Left ventricle myocardium inferior (tissue), 1 donor: ENCODE measurements at places on chromosomes 3 and 15.
A peak's percentile ranks its signal among the peaks of the same experiment; 100 is the strongest.

DNA sequence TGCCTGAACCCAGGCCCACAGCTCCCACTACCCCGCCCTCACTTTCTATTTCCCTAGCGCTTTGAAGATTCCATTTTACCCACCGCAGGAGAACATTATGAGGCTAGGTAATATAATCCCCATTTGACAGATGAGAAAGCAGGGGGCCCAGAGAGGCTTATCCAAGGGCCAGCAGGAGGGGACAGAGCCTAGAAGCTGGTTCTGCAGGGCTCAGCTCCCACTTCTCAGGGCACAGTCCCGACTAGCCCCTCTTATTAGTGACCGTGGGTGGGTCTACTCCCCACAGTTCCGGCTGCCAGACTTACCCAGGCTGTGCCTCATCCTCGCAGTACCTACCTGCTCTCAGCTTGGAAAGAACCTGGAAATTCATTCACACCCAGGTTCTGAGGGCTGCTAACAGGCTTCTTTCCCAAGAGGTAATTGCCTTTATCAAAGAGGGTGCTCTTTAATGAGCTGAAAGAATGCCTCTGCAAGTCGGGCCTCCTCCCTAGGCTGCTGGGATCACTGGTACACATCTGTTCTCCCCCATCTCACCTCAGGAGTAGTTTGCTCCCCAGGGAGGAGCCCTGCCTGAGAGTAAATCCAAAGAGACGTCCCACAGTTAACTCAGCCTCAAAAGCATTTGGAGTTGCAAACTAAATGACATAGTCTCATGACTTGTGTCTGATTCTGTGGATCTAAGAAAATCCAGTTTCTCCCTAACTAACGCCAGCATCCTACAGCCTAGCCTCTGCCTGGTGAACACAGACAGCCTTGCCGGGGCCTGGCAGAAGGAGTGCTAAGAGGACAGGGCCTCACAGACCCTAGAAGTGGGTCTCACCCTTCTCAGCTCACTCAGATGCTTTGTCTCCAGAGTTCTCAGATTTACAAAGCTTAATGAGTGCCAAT lies 125.0 kb downstream of the CHSY1 start:
- DNase-seq, result no peak

DNA sequence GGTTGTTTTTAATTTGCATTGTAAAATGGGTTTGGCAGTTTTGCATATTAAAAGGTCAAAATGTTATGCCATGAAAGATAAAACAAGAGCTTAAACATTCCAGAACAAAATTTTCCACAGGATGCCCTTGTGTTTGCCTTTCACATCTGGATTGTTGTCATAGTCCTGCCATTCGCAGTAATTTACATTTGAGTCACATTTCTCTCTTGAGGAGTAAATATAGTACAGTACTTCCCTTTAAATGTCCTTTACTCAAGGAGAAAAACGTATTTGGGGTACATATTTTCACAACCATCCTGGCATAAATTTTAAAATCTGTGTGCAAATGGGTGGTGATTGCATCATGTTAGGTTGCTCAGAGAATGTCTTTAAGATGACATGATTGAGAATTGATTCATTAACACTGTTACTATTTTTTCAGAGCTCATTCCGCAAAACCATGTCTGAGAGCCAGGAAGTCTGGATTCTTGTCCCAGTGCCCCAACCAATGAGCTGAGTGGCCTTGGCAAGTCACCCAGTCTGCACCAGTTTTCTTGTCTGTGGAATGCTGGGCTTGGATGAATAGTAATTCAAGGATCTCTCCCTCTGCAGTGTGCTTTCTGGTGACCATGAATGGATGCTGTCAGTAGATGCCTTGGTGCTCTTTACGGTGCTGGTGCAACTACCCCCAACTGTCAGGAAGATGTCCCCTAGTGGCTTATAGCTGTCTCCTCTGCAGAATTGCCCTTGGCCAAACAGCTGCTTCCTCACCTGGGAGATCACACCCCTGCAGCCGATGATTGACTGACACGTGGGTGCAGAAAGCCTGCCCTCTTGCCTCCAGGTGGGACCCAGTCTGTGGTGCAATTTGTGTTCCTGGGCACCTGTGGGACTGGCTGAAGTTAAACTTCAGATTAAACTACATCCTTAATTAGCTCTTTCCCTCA lies 43.0 kb downstream of the ABHD5 start:
- peak; percentile 55 for DNase-seq

- no peak for DNase-seq
Observed at GRCh38 chr3:13549623-13550422, 898 bp downstream of the FBLN2 start.

DNA sequence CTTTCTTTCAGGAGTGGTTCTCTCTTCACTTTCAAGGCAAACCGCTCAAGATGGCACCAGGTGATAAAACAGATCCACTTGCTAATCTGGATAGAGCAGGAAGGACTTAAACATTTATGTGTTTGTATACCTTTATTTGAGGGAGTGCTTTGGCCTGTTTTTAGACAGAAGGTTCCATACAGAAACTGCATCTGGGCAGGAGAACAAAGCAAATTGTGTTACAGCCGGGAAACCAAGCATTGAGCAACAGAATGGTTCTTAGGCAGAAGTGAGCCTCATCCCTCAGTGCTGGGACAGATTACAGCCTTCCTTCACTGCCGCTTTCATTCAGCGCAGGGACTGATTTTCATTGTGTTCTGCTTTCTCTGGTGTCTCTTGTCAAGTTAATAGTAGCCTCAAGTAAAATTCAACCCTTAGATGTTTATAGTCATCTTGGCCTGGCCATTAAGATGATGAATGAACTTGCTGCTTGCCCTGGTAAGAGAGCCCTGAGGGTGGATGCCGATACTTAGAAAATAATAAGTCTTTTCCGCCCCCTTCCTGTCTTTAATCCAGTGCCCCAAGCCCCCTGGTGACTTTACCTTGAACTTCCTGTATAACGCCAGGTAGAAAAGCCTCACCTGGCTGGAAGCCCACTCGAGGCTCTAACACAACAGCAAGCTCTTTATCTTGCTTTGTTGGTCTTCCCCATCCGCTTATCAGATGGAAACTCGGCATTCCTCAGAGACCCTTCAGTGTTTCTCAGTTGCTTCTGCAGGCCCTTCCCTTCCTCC lies 168.0 kb upstream of the CTDSPL start:
- DNase-seq, result no peak

GRCh38 chr3:190531406-190531805 lies 17.5 kb downstream of the IL1RAP start:
- no peak for DNase-seq

DNA sequence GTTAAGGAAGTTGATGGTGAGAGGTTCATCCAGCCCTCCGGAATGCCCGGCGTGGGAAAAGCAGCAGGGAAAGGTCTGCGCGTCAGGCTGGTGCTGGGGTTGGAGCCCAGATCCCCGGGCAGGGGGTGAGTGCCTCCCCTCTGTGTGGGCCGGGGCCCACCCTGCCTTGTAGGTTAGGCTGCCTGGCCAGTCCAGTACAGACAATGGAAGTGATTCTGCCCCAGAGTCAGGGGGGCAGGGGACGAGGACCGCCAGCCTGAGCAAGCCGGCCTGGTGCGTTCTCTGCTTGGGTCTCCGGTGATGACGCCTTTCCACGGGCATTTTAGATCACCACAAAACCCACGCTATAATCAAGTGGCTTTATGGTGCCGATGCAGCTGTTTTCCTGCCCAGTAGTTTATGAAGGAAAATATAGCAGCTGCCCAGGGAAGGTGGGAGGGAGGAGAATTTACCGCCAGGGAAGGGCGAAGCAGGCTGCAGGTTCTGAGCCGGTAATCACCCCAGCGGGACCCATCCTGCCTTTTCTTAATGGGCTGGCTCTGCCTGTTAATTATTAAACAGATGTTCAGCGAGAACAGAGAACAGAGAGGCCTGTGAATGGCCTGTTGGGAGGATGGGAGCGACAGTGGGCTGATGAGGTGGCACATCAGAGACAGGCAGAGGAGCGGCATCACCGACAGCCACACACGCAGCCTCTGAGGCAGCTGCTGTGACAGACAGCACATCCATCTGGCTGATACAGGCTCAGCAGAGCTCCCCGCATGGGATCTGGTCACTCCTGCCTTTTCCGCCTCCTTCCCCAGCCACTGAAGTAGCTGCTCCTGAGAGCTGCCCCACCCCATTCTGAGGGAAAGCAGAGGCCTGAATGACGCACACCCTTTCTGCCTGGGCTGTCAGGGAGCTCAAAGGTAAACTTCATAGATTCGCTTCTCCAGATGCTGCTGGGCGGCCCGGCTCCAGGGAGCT lies 35.2 kb downstream of the BDH1 start:
- no peak for DNase-seq

DNA sequence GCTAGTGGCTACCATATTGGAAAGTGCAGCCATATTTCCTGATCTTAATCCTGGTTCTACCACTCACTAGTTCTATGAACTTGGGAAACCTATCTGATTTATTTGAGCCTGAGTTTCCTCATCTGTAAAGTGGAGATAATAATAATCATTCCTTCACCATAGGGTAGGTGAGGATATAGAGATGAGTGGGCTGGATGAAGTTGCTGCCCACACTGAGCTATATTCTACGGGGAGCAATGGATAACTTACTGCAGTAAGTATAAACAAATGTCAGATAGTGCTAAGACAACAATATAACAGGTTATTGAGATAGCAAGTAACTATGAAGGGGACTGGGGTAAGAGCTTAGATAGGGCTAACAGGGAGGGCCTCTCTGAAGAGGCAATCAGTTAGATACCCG lies 251.5 kb upstream of the ADAMTS9 start:
- DNase-seq, result no peak

DNA sequence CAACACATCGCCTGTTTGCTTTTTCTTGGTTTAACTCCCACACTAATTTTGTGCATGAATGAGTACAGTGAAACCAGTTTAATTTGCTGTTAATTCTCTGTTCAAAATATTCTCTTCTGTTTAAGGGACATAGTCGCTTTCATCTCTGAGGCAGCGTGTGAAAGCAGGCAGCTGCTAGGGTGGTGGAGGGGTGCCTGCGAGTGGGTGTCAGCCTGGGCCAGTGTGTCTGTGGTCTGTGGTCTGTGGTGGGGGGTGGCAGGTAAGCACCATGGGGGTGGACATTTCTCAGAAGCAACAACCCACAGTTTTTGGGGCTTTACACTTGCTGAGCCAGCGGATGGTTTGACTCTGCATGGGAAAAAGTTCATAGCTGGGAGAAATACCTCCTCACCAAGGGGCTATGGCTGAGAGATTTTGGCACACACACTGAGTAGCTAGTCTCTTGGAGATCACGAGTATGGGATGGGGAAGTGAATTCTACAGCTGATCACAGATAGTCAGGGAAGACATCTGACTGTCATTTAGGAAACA lies 109.2 kb downstream of the EPHB1 start:
- DNase-seq, result no peak

- no peak for DNase-seq
Observed at GRCh38 chr3:96711816-96712215, 102.6 kb upstream of the EPHA6 start.

GRCh38 chr3:168116279-168116678 lies 20.6 kb upstream of the GOLIM4 start:
- DNase-seq, result peak; percentile 57

DNA sequence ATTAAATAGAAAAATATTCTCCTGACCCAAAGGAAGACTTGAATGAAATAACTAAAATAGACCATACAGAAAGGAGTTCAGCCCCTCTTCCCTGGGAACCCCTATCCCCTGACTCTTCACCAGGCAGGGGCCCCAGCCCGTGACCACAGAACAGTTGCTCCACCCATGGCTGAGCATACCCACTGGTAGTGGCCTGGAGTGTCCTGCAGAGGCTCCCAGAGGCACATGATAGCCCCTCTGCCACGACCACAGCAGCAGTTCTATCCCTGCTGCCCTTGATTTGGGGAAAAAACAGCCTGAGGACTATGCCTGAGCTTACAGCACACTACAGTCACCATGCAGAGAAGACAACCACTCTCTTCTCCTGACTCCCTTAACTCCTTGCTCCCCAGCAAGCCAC lies 31.8 kb downstream of the TTC14 start:
- DNase-seq, result no peak

DNA sequence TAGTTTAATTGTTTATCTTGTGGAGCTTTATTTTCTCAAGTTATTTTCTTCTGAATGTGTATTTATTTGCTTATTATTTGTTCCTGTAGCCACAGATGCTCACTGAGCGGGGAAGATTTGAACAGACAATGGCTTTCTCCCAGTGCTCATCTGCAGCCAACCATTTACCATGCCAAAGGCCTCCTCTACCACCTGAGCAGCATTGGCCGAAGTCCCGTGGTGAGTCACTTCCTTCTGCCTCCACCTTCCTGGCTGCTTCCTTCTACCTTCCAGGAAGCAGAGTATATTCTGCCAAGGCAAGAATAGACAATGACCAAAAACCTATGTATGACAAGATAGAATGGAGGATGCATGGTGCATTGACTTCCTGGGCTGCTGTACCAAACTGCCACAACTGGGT lies 443.1 kb downstream of the AGBL1 start:
- DNase-seq, result no peak

- no peak for DNase-seq
Observed at GRCh38 chr15:98888820-98889479, 118.6 kb downstream of the PGPEP1L start.

DNA sequence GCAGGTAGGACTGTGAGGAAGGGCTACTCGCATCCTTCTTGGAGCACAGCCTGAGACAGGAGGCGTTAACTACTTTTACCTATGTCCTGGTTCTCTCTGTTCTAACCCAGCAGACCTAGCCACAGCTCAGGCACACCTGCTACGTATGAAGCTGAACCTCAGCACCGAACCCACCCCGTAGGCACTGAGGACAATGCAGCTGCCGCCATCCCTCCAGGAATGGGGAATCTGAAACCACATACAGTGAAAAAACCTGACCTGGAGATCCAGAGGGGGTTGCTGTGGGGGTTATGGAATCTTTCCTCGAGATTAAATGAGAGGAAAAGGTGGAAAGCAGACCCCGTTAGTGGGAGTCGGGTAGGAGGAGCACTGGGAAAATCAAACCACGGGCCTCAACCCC lies 14.4 kb downstream of the MST1R start:
- DNase-seq, result no peak

DNA sequence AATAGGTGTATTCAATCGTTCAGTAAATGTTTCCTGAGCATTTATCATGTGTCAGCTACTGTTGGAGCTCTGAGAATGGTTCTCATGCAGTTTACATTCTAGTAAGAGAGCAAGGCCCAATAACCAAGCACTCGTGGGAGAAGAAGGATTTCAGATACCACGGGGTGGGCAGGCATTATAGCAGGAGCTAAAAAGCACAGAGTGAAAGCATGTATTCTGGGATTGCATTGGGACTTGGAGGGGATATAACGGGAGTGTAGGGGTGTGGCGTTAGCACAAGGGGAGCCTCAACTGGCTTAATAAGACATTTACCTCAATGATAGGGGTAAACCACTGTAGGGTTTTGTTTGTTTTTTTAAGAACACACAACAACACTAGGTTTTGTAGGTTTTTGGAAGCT lies 1.6 kb upstream of the SIAH2 start:
- no peak for DNase-seq

DNA sequence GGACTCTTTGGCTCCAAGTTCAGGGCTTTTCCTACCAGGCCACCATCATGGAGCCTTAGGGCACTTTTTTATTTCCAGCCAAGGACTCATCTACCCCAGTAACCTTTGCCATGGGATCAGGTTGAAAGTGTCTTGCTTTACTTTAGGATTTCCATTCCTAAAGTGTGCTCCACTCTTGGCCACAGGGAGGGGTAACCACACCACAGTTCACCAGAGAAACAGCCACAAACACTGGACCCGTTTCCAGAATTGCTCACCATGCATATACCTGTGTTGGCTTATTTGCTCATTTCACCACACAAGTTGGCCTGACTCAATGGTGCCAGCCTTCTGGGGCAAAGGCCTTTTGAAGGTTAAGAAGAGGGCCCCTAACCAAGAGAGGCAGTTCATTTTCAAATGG lies 70.6 kb upstream of the RAD18 start:
- DNase-seq, result no peak

GRCh38 chr3:131350506-131350905 lies 31.1 kb upstream of the NUDT16 start:
- DNase-seq, result no peak

GRCh38 chr3:31445701-31446100 lies 87.0 kb upstream of the STT3B start:
- no peak for DNase-seq
